ENCODE measurements at places on chromosomes 13 and 19. TPM values are rescaled to one million over a fixed set of nuclear protein-coding genes. Genes with fewer than 3 reads are reported as not detected.

DNA sequence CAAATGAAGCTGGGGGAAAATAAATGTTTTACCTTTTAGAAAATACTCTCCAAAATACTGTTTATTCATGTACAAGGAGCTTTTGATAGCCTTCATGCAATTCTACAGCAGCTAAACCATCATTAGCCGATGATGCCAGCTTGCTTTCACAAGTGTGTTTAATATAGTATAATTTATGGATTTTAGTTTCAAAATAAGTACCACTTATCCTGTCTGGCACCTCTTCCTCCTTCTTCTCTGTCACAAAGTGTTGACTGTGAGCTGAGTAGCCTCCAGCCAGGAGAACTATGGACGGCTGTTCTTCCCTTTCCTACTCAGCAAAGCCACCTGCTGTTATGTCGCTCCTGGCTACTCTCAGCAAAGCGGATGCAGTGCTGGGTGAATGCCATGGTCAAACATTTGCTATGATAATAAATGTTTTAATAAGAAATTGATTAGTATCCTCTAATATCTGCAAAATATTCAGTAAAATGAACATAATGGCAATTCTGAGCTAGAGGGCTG is 238.2 kb downstream of the LIG4 start:
- no peak for DNase-seq

DNA sequence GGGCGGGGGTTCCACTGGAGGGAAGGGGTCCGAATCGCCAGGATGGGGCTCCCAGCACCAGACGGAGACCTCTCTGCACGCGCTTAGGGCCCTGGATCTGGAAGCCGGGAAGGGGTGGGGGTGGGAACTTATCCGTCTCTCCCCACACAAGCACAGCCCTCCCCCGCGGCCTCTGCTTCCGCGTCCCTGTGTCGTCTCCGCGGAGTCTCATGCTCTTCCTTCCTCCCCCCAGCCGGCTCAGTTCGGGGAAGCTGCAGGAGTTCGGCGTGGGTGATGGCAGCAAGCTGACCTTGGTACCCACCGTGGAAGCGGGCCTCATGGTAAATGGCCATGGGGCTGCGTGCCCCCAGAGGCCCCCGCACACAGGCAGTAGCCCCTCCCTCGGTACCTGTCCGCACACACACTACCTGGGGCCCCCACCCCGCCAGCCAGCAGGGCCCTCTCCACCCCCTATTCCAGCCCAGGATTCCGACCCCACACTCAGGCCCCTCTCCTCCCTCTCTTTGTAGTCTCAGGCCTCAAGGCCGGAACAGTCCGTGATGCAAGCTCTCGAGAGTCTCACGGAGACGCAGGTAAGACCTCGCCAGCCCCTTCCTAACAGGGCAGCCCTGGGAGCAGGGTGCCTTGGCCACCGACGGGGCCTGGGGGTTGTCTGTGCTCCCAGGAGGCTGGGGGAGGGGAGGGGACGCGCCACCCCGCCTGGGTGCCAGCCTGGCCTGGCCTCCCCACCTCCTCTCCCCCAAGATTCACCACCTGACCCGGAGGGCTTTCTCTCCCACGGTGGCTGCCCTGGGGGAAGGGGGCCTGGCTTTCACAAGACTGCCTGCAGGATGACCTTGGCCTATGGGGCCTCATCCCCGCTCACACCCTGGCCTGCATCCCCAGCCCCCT is 3.2 kb downstream of the MIDN start:
- DNase-seq = peak; percentile 79

GRCh38 chr19:2385053-2385721 is 25.1 kb downstream of the TMPRSS9 start:
- peak; percentile 94 for DNase-seq

GRCh38 chr13:43304945-43305344 is 281.6 kb downstream of the DNAJC15 start:
- DNase-seq = no peak

GRCh38 chr19:39166571-39167391 is 30.0 kb upstream of the NCCRP1 start:
- DNase-seq = no peak

GRCh38 chr13:91323349-91323748 is 24.1 kb upstream of the MIR17HG start:
- no peak for DNase-seq

DNA sequence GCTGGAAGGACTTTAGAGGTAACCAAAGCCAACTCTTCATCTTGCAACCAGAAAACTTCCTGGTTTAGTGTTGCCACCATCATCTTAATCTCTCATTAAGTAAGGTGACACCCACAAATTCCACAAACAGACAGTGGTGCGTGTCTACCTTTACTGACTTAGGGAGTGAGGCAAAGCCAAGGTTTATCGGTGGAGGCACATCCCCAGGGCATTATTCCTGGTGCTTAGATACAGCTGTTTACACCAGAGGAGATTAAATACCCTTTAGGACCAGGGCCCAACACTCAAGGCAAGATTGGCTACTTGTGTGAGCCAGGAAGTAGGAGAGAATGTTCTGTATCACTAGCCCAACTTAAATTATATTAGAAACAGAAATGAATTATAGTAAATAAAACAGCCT is 9.5 kb downstream of the STOML3 start:
- no peak for DNase-seq

DNA sequence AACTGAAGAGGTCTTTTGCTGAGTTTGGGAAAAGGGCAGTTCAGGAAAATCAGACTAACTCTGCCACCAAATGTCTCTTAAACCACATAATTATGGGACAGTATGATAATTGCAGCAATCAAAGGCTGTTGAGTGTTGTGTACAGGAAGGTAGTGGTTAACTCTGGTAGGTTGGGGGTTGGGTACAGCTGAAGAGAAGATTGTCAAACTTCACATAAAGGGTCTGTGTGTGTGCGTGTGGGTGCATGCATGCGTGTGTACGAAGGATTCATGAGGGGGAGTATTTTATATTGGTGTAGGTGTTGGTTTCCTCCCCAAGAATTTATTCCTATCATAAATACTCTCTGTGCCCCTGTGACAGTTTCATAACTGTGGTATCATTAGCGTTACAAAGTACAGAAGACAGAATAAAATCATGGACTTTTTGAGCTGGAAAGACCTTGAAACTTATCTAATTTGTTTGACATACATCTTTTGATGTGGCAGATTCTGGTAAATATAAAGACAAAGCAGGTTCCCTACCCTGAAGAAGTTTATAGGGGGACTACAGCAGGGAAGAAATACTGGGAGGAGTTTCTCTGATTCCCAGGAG is 94.1 kb downstream of the PCCA start:
- DNase-seq = no peak

GRCh38 chr13:43094901-43095300 is 71.5 kb downstream of the DNAJC15 start:
- DNase-seq = peak; percentile 15

GRCh38 chr19:23999821-24000610 is 85.3 kb downstream of the ZNF726 start:
- peak; percentile 45 for DNase-seq

- no peak for DNase-seq
Observed at GRCh38 chr13:37001921-37002250, 1.3 kb downstream of the EXOSC8 start.

DNA sequence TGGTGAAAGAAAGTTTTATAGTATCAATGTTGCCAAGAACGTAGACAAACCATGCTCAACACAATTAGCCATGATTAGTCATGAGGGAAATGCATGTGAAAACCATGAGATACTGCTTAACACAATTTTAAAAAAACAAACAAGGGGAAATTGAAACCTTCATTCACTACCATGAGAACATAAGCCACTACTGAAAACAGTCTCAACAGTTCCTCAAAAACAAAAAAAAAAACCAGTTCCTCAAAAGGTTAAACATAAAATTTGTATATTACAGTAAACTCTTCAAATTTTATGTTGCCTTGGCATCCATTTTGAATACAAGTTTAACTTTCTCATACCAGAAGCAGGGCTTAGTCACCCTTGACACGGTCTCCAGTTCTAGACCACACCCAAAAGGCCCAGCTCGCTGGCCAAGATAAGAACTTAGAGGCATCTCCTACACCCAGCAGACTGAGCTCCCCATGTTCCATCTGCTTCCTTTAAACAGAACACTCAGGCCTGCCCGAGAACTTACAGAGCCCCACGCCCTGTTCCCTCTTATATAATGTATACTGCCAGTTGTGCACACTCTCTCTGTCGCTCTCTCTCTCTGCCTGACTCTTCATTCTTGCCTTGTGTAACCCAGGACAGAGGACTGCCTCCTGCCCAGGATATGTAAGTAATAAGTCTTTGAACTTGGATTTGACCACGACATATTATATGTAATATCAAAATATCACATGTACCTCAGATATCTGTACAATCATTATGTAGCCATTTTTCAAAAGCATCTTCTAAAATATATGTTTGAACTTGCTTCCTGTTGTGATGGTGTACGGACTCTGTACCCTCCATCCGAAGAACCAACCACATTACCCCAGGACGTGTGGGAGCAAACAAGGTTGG is 67.4 kb downstream of the STK24 start:
- peak; percentile 88 for DNase-seq

- DNase-seq = no peak
Observed at GRCh38 chr19:2771786-2772674, 11.0 kb downstream of the SGTA start.

- DNase-seq = no peak
Observed at GRCh38 chr19:34319230-34319585, 45.8 kb upstream of the GPI start.

DNA sequence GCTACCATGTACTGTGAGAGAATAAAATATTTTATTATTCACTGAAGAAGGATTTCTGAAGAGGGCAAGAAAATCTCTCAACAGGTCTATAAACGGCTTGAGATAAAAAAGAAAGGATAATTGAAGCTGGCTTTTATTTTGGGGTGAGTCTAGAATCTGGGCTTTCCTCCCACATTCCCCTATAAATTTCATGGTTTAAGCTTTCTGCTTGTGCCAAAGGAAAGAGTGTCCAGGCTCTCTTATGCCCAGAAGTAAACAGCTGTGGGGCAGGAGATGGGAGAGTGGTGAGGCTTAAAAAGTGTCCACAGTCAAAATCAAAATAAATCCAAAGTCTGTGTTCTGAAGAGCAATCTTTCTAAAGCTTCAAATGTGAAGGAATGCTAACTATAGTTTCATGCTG is 942.2 kb upstream of the MIR17HG start:
- no peak for DNase-seq

GRCh38 chr19:29506619-29506911 is 19.2 kb upstream of the VSTM2B start:
- DNase-seq = no peak

GRCh38 chr19:46783670-46784069 is 4.7 kb downstream of the SLC1A5 start:
- no peak for DNase-seq

GRCh38 chr13:80259159-80259558 is 81.8 kb downstream of the SPRY2 start:
- no peak for DNase-seq

DNA sequence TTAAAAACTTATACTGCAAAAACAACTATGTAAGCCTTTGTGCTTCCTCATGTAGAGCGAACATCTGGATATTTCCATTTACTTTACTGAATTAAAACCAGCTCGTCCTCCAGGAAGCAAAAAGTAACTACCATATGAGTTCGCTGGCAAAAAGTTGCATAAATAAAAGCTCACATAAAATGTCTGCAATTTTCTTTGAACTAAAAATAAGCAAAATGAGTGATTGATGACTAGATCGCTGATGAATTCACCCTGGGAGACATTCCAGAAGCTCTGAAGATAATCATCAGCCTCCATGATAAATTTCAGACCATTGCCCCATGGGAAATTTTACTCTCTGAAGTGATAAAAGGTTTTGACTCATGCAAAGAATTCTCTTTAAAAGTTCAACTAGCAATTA is 67.3 kb upstream of the SACS start:
- DNase-seq = peak; percentile 95

DNA sequence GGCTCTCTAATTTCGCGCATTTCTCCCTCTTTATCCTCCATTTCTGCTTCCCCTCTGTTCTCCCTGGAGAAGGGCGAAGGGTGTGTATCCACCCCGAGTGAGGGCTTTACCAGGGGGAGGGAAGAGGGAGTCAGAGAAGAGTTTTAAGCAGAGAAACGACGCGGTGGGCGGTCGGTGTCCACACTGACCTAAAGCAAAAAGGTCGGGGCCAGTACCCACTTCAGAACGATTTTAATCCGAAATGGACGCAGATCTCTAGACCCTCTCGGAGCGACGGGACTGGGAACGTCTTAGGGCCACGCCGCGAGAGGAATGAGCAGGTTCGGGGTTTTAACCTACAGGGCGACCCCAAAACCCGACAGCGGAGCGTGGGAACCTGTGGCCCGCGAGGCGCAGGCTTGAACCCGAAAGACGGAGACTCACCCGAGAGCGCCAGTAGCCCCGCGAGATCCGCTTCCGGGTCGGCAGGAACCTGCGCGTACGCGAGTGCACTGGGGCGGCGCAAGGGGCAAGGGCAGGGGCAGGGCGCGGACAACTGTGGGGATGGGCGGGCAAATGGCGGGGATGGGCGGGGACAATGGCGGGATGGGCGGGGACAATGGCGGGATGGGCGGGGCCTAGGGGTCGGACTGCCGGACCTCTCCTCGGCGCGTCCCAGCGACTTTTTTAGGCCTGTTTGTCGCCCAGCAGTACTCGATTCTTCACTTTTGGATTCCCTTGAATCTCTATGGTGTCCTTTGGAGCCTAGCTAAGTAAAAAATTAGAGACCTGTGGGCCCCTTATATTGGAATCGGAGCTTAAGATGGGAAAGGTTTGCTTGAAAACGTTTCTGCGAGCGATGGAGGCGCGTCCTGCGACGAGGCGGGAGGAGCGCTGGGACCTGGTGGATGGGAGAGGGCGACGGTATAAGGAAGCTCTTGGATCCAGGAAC is at the start of gene ZNF677:
Gene ZNF677, minus strand, starts transcription at position 463 of the 931 bp plus-strand sequence. CDS start 3,323 bp downstream, outside the sequence.
- peak; percentile 70 for DNase-seq

- no peak for DNase-seq
Observed at GRCh38 chr19:3669082-3669946, 31.0 kb downstream of the PIP5K1C start.

Gene ITM2B
- 386 TPM for total RNA-seq

Gene LCP1
- total RNA-seq = 21.3 TPM

Gene EFNA2
- total RNA-seq = not detected

Gene PSPC1
- 43.3 TPM for total RNA-seq

Gene SYDE1
- total RNA-seq = 19.7 TPM

Gene SCAF1
- total RNA-seq = 9.9 TPM
